ENCODE measurements at places on chromosomes 1 and 21.
A peak's percentile ranks its signal among the peaks of the same experiment; 100 is the strongest.

GRCh38 chr1:55717111-55717510 is 501.9 kb upstream of the USP24 start:
- no peak for DNase-seq

GRCh38 chr1:14795589-14795988 is 197.1 kb downstream of the KAZN start:
- DNase-seq, result no peak

DNA sequence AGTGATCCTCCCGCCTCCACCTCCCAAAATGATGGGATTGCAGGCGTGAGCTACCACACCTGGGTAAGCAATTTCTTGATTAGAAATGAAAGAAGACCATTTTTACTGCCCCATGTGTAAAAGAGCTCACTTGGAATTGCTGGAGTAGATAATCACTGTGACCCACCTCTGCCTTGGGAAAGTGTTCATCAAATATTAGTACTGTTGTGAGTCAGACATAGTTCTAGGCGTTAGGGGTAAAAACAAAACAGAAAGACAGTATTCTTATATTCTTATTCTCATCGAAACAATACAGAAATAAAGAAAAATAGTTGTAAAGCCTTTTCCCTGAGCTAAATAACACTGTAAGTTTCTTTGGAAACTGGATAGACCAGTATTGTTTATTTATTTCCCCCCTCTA is 36.2 kb downstream of the CELF3 start:
- no peak for DNase-seq

DNA sequence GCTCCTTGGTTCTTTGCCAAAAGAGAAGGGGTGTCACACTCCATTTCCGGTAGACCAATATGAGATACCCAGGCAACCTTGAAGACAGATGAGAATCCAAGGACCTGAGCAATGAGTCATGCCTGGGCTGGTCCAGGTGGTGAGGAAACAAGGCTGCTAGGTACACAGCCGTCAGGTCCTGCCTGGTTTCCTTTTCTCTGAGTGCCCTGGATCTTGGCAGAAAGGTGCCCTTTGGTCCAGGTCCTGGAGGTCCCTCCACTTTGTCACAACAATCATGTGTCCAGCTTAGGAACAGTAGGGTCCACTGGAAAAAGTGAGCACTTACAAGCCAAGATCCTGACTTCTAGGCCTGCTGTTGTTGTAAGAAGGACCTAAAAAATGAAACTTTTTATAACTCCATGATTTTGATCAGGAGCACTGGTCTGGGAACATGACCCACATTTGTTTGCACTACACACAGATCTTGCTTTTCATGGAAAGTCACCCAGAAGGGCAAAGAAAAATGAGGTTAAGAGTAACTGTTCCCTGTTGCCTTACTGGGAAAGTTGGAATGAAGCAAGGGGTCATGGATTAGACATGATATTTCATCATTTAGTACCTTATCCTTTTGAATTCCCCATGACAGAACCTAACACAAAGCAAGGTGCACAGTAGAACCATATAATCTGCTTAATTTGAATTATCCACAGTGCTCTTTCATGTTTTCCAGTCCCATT is 94.7 kb downstream of the PAPPA2 start:
- DNase-seq, result no peak

DNA sequence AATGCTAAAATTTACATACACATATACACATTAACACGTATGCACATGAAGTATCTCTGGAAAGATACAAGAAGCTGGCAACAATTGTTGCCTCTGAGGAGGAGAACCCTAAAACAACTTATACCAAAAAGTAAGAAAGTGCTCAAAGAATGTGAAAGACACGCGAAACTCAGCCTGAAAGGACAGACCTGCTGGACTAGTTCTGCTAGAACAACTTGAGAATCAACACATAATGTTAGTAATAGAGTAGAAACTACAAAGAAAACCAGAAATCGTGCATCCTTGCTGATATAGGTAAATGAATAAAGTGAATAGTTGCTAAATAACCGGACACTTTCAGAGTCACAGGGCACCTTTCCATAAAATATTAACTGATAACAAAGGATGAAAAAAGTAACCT is 242.5 kb downstream of the RERE start:
- DNase-seq, result no peak

- DNase-seq, result peak; percentile 59
Measured at GRCh38 chr1:204320382-204320804, 39.3 kb downstream of the PLEKHA6 start.

DNA sequence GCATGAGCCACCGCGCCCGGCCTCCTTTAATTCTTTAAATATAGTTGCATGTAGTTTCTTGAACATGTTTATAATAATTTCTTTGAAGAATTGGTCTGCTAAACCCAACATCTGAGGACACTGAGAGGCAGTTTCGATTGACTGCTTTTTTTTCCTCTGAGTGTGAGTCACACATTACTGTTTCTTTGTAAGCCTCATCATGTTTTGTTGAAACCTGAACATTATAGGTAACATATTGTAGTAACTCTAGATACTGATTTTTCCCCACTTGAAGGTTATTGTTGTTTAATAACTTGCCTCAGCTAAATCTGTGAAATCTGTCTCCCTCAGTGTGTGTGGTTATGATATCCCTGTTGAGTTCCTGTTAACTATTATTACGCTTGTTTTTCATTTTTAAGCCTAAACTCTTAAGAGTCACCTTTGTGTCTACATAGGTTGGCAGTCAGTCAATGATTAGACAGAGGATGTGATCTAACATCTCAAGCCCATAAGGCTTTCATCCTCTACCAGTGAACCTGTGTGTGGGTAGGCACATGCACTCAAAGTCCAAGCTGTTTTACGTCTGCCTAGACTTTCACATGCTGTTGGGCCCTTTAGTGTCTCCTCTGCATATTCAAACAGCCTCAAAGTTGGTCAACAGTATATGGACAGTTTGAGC is 155.5 kb downstream of the KCNH1 start:
- DNase-seq, result no peak

DNA sequence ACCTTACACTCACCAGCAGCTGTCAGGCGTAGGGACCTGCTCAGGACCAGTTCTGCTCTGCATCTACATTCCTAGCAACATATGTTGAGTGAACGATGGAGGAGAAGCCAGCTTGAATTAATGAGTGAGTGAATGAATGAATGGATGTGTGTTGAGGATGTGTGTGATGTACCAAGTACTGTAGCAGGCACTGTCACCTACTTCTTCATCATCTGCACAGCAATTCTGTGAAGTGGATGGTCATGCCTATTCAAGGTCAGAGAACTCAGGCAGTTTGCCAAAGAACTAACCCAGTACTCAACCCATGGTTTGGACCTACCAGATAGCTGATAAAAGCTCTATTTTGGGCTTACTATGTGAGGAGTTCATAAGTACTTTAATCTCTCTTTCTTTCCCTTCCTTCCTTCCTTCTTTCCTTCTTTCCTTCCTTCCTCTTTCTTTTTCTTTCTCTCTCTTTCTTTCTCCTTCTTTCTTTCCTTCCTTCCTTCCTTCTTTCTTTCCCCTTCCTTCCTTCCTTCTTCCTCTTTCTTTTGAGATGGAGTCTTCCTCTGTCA is 56.9 kb downstream of the ATP1A1 start:
- DNase-seq, result no peak

- DNase-seq, result peak; percentile 94
Measured at GRCh38 chr1:86429835-86430234, 5.9 kb downstream of the CLCA2 start.

DNA sequence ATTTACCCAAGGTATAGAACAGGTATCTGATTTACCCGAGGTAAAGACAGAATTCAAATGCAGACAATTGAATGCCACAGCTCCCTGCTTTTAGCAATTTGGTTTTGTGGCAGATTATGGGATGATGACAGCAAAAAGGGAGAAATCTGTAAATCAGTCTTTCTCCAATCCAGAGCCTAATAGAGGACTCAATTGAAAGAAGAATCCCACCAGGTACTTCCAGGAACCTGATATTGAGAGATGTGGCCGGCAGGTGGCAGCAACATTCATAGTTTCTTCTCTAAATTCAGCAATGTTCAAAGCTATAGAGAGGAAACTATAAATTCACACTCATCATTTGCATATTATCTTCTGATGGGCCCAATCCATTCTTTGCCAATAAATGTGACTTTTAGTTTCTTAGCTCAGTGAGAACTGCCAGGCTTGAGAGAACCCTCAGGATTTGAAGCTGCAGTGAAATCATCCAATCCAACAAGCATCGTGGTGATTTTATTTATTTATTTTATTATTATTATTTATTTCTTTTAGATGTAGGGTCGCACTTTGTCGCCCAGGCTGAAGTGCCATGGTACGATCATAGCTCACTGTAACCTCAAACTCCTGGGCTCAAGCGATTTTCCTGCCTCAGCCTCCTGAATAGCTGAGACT is 9.8 kb upstream of the PHACTR4 start:
- peak; percentile 49 for DNase-seq

DNA sequence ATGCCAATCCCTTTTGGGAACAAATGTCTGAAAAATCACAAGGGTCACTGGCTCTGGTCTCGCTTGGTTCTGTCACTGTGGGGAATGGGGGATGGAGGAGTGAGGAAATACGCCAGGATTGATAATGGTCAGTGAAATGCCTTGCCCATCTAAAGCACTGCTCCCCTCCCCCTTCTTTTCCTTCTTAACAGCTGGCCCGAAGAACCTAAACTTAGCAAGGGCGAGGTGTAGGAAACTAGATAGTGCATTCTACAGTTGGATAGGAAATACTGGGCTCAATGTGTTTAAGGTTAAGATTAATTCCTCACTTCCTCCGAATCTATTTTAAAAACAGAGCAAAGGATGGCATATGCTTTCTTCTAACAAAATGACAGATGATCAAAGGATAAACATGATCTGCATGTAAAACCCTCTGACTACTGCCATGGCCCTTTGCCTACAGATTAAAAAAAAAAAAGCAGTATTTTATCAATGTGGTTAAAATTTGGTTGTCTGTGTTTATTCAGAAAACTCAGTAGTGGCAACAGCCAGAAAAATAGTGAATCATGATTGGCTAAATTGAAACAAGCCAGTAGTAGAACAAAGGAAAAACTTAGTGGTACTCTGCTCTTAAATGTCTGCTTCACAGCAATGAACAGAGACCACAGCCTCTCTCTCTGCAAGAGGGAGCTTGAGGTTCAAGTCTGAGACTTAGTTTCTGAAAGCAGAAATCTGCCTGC is 86.1 kb upstream of the VAV3 start:
- DNase-seq, result peak; percentile 13

GRCh38 chr1:212482006-212482636 is 49.4 kb downstream of the NENF start:
- DNase-seq, result no peak

- no peak for DNase-seq
Measured at GRCh38 chr1:206079135-206079534, 26.2 kb downstream of the RHEX start.

DNA sequence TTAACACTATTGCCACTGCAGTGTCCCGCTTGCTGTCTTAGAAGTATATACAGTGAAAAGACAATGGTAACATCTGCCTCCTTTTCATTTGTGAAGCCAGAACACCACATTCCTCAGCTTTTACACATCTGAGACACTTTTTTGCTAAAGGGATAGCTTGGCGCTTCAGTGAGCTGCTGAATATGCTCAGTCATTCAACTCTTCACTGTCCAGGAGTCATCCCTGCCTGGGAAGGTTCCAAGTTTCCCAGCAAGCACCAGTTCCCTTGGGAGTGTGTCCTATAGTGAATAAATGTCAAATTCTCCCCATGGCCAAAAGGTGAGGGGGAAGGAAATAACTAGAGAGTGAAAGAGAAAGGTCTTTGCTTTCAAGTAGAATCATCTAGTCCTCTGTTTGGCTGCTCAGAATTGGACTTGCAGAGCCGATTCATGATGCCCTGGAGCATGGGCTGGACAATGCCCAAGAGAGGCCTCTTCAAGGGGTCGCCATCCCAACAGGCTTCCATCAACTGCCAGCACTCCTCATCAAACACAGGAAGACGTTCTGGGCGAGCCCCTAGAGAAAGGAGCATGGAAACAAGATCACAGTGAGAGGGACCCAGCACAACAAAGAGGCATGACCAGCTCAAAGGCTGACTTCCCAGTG is 25.5 kb upstream of the RBBP5 start:
- DNase-seq, result no peak

DNA sequence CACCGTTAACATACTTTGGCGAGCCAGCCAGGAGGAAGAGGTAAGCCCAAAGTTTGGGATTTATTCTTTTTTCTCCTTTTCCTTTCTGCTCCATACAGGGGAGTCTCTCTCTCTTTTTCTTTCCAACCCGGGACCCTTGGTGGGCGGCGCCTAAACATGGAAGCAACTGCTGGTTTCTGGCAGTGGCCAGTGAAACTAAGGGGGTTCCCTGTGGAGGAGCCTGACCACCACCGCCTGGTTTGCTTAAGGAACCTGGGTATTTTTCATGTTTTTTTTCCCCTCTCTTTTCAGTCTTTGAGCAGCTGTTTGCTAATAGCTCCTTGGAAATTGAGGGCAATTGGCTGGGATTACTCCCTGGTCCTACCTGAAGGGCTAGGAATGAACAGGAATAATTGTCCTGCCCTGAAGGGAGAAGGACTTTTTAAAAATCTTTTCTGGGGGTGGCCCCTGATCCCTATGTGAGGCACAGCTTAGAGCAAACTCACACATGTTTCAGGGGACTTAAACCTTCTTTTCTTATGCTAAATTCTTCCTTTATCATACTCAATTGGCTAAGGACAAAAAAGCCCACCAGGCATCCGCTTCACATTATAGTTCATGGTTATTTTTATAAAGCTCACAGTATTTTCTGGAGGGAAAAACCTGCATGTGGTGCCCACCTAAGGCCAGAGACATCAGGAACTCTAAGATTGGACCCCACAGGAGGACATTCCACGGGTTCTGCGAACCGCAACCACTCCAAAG is 61.3 kb upstream of the PLD5 start:
- no peak for DNase-seq

- DNase-seq, result no peak
Measured at GRCh38 chr1:64505944-64506655, 36.2 kb downstream of the CACHD1 start.

DNA sequence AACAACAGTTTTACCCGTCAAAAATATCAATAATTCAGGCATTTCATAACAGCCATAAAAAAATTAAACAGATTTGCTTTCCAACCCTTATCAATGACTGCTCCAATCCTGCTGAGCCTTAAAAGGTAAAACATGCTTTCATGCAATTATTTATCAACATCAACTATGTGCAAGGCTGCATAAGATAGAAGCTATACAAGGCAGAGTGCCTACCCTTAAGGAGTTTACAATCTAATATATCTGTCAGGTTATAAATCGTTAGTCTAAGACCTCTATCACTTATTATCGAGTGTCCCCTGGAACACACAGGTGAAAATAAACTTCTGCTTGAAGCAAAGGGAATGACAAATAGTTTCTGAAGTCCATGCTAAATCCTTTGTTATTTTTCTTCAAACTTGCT is 1.8 kb downstream of the ERRFI1 start:
- no peak for DNase-seq

GRCh38 chr1:11759791-11760190 is 2.2 kb upstream of the C1orf167 start:
- DNase-seq, result no peak

- DNase-seq, result no peak
Measured at GRCh38 chr1:104720741-104721140, 971.0 kb downstream of the AMY1C start.
